Ovary (tissue), 10 donors: ENCODE measurements at places on chromosomes 6 and 20.

GRCh38 chr6:129744201-129744879 is 34.4 kb upstream of the ARHGAP18 start:
- no peak for DNase-seq

GRCh38 chr6:170224694-170225660 is 65.9 kb downstream of the DLL1 start:
- no peak for DNase-seq

DNA sequence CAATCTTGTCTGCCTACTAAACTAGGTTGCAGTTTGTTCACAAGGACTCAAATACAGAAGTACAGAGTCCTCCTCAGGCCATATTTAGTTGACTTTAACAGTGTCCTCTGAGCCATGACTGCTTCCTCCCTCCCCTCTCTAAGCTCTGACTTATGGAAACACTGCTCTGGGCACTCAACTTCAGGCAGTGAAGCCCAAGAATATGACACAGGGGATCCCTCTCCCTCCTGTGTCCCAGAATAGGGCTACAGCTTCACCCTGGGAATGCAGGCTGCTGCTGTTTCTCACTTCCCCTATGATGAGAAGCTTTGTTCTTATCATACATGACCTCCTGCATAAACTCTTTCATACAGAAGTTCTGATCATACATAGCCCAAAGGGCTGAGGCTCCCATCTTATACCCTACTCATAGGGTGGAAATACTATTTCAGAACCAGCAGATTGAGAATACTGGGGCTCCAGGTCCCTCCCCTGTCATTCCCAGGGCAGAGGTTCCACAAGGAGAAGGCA is 97.3 kb upstream of the UST start:
- no peak for DNase-seq

GRCh38 chr6:144338951-144339700 is 54.0 kb downstream of the UTRN start:
- DNase-seq = no peak

DNA sequence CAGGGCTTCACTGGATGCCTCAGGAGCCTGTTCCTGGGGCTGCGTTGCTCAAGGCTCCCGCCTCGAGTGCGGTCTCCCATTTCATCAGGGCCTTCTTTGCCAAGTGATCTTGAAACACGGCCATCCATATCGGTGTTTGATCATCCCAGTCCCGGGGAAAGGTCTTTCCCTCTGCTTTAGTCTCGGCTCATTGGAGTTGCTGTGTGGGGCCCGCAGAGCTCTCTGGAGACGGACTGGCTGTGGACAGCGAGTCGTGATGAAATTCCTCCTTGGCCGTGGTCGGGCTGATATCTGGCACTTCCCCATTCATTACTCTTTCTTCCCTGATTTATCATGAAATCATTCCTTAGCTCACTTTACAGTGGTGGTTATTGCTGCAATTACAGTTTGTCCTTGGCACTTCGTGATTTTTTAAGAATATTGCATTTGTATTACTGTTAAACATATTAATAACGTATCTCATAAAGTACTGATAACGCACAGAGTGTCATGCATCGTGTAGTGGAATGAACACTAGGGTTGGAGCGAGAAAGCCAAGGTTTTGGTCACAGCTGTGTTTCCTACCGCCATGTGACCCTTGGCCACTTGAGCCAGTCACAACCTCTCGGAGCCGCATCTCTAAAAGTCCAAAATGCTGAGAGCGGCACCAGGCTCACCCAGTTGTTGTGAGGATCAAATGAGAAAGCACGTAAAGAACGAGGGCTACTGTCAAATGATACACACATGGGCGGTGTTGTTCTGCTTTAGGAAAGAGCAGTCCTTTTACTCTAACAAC is 71.8 kb downstream of the MTHFD1L start:
- DNase-seq = no peak

- no peak for DNase-seq
Observed at GRCh38 chr20:16485401-16485800, 87.8 kb downstream of the KIF16B start.

- no peak for DNase-seq
Observed at GRCh38 chr6:43963203-43963602, 164.0 kb downstream of the MRPL14 start.

- no peak for DNase-seq
Observed at GRCh38 chr6:79193971-79194370, 40.5 kb downstream of the HMGN3 start.

DNA sequence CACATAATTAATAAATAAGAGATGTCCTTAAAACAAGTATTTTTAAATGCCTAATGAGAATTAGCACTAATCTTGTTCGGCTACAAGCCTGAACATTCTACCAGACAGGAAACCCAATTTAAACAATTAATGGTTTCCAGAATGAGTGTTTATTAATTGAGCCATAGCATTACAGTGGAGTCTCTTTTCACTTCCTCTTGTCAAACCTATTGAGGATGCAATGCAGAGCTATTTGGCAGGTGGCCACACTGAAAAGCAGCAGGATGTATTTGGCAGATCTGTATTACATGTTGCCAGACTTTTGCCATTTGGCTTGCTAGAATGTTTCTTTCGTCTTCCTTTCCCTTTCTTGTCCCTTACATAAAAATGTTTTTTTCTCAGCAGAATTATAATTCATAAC is 475.2 kb upstream of the MARCKS start:
- DNase-seq = no peak

- no peak for DNase-seq
Observed at GRCh38 chr6:41639809-41640371, 1.6 kb downstream of the MDFI start.

GRCh38 chr6:130913120-130913519 is 85.9 kb downstream of the SMLR1 start:
- DNase-seq = no peak

GRCh38 chr6:78390066-78390465 is 477.3 kb upstream of the IRAK1BP1 start:
- DNase-seq = no peak
